ENCODE measurements at places on chromosomes 3 and 15.

DNA sequence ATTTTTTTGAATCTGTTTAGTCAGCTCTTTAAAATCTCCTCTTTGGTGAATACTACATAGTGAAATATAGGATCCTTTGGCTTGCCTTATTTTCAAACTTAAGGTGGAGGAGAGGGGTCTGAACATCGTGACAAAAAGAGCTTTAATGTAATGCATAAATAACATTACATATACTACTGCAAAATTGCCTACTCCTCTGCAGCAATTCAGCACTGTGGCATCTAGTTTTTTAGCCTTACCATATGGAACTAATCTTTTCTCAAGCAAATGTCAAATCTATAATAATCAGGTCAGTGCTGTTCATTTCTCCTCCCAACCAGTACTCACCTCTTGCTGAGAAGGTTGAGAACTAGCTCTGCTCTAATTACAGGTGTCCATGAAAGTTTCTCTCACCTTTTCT, 394.0 kb upstream of the CDIN1 start:
- no peak for DNase-seq

- DNase-seq = no peak
These were observed 6.9 kb upstream of the VWA5B2 start for GRCh38 chr3:184222521-184222920.

GRCh38 chr3:194367992-194368841, 1.3 kb downstream of the LRRC15 start:
- DNase-seq = no peak

DNA sequence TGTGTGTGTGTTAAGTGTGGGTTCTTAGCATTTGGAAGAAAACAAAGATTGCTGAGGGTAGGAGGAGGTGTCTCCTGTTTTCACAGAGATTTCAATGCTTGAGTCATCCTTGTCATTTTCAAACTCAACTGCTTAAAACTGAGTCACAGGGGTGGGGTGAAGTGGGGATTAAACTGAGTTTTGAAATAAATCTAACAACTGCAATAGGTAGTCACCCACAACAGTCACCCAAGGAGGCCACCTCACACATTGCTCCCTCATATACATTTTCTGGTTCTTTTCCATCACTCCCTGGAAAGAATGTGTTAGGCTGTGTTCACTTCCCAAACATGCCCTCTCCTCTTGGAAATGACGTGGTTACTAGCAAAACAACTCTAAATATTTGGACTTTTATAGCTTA, 187.7 kb upstream of the CMC1 start:
- peak; percentile 54 for DNase-seq

GRCh38 chr15:101384276-101384675, 89.2 kb upstream of the SNRPA1 start:
- no peak for DNase-seq

- DNase-seq = no peak
These were observed 49.9 kb upstream of the IL12A start for GRCh38 chr3:159938714-159939113.

- no peak for DNase-seq
These were observed 126.1 kb downstream of the MAGI1 start for GRCh38 chr3:65912647-65913046.

- DNase-seq = no peak
These were observed 25.1 kb downstream of the CNTN6 start for GRCh38 chr3:1117843-1118473.

DNA sequence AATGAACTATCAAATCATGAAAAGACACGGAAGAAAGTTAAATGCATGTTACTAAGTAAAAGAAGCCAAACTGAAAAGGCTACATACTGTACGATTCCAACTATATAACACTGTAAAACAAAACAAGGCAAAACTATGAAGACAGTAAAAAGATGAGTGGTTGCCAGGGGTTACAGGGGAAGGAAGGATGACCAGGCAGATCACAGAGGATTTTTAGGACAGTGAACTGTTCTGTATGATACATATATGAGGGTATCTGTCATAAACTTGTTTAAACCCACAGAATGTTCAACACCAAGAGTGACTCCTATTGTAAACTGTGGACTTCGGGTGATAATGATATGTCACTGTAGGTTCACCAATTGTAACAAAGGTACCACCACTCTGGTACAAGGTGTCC, 60.6 kb downstream of the CHSY1 start:
- DNase-seq = no peak

GRCh38 chr3:183308751-183309150, 55.7 kb downstream of the B3GNT5 start:
- no peak for DNase-seq

DNA sequence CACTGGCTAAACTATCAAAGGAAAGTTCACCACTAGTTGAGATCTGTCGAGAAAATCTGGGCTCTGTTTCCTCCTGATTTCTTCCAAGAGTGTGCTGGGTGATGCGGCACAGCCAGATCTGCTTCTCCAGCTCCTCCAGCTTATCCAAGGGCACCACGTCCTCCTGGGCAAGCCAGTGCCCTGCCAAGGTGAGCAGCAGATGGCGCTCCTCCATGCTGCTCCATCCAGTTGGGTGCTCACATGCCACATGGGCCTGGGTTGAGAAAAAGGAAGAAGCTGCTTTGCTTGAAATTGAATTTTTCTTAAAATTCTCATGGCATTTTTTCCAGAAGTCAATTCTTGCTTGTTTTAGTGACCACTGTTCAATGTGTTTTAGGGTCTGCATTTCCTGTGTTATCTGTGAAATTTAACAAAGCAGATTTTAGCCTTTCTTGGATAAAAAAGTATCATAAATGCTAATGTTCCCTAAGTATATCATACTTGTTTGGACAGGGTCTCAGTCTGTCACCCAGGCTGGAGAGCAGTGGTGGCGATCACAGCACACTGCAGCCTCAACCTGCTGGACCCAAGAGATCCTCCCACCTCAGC, 47.3 kb downstream of the EIF3J start:
- peak; percentile 36 for DNase-seq

GRCh38 chr3:177051411-177051810, 145.9 kb downstream of the TBL1XR1 start:
- DNase-seq = no peak

GRCh38 chr3:147589016-147589415, 179.9 kb downstream of the ZIC1 start:
- DNase-seq = no peak

DNA sequence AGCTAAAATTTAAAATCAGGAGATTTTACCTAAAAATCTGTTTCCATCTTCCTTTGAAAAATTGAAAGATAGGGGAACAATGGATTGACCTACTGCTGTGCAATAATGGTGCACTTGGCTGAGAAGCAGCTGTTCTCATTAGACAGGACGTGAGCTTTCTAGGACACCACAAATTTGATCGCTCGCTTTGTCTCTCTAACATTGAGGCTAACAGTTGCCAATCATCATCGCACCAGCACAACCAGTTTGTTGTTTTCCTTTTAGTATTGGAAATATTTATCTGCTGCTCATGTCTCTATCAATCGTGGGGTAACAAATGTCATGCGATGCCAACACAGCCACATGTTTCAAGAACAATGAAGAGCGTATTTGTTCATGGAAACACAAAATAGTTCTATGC, 228.8 kb upstream of the P2RY1 start:
- DNase-seq = no peak

DNA sequence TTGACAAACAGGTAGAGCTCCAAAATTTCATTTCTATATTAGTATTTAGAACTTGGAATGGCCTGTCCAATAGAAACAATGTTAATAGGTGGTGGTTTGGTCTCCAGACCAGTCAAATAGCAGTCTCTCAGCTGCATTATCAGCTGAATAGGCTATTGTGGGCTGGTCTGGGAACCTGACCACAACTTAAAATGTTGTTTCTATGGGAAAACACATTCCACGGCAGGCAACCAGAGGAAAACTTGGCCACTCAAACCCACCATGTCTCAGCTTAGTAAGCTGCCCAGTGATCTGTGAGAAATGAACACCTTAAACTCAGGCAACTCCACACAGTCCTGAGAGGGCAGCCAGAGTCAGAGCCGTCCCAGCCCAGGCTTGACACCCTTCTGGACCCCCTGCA, 20.4 kb downstream of the FBN1 start:
- DNase-seq = no peak

GRCh38 chr3:73716418-73716817, 91.7 kb upstream of the PDZRN3 start:
- DNase-seq = no peak

DNA sequence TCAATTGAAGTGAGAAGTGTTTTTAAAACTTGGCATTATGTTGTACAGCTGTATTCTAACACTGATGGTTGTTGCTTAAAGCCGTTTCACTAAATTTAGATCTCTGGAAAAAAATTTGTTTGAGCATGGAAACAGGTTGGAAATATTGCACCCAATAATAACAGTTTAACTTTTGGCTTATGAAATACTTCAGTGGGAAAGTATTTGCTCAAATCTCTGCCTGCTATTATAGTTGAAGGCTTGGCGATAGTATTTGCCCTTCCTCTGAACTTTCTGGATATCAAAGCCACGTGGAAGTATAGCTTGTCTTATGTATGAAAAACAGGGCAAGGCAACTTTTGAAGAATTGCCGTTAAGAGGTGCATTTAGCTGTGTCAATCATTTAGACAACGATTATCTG, 270.3 kb upstream of the LRRFIP2 start:
- no peak for DNase-seq

- no peak for DNase-seq
These were observed 123.9 kb downstream of the MAGI1 start for GRCh38 chr3:65914740-65915367.

DNA sequence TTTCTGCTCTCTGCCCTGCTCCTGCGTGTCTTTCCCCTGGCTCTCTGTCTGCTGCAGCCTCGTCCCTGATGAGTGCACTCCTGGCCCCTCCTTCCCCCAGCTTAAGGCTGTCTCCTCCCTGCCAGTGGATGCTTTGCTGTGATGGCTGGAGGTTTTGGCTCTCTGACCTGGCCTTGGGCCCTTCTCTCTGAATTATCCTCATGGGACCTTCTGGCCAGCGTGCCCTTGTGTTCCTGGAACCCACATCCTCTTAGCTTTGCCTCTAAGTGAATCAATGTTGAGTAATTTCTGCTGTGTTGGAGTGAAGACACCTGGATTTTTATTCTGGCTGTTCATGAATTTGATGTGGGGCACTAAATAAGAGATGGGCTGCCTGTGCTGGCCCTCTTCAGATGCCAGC, 9.8 kb upstream of the TNFAIP8L3 start:
- no peak for DNase-seq

GRCh38 chr3:49666592-49666991, 7.6 kb upstream of the APEH start:
- no peak for DNase-seq

DNA sequence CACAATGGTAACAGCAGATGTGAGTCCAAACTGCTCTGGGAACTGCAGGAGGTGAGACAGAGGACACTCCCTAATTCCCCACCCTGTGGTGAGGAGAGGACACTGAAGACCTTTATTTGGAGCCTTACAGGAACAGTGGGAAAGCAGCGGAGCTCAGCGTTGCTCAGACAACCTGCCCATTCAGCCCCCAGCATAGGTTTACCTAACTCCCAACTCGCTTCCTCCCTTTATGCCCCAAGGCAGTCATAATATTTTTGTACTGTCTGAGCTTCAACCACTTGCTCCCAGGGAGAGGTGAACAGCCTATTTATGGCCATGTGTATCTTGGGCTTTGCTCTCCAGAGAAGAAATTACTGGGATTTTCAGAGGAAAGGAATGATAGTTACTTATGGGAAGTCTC, 34.1 kb downstream of the SHC4 start:
- DNase-seq = no peak

- DNase-seq = no peak
These were observed 262.4 kb downstream of the NLGN1 start for GRCh38 chr3:173659972-173660371.

GRCh38 chr3:38308456-38308855, 26.4 kb downstream of the SLC22A14 start:
- no peak for DNase-seq

- DNase-seq = no peak
These were observed 121.6 kb upstream of the EIF1B start for GRCh38 chr3:40187945-40188344.

DNA sequence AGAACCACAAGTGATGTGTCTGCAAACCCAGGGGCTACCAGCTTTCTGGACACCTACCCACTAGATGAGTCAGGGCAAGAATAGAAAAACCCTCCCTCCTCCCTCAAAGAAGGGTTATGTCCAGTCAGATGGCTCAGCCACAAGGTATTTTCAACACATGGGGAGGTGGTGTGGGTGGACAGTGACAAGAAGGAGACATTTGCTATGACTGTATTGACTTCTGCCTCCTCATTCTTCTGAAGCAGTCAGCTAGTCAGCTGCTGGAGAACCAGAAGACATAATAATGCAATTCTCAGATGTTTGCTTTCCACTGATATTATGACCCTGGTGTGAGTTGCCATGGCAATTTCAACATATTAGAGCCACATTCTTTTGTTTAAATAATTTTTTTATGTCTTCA, 66.7 kb upstream of the GOLGA8B start:
- DNase-seq = no peak

DNA sequence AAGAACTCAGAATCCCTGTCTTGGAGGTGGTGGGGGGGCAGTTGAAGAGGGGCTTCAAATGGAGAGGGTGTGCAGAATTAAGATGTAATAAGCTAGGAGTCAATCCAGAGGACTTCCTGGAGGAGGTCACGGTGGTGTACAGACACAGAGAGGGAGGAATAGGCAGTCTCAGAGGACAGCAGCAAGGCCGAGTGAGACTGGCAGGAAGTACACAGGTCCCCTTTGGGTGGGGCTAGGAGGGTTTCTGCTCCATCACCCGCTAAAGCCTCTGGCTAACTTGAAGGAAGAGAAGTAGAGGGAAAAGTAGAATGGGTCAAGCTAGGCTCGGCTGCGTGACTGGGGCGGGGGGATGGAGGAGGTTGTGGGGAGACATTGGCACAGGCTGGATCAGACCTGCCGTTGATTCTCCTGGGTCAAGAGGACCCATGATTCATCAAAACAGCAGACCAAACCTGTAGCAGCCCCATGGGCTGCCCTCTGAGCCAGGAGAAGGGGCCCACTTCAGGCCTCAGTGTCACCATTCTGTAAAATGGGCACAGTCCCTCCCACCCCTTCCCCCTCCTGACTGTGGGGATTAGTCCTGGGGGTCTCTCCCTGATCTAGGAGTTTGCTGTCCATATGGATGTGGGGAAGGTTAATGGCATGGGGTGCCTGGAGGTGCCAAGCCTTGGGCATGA, 16.9 kb downstream of the CSPG4 start:
- DNase-seq = no peak

- no peak for DNase-seq
These were observed 151.3 kb downstream of the XXYLT1 start for GRCh38 chr3:195119461-195120266.

DNA sequence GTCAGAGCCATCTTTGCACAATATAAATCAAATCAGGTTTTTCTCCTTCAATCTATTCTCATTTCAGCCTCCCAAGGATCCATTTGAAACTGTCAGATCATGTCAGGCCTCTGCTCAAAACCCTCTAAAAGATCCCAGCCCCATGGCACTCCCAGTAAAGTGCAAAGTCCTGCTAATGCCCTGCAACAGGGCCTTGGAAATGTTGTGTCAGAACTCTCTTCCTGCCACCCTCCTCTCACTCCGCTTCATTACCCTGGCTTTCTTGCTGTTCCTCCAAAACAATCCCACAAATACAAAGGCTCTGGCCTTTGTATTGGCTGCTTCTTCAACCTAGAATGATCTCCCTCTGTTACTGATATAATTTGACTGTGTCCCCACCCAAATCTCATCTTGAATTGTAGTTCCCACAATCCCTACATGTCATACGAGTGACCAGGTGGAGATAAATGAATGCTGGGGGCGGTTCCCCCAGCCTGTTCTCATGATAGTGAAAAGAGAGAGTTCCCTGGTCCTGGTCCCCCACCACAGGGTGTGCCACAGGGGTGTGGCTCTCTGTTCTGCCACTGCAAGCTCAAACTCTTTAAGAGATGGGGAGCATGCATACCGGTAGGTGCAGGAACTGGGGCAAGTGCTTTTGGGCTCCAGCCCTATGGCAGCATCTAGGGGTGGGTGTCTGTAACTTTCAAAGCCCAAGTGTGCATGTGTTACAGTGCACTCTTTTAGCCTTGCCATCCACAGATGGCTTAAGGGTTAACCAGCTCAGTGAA, 22.9 kb upstream of the TRA2B start:
- DNase-seq = no peak
